ENCODE measurements at places on chromosomes 3 and 15.

- DNase-seq = peak; percentile 30
Observed at GRCh38 chr15:44535523-44536301, 1.2 kb upstream of the EIF3J start.

GRCh38 chr15:63349156-63349555, 32.5 kb downstream of the CA12 start:
- no peak for DNase-seq

- DNase-seq = no peak
Observed at GRCh38 chr3:155984791-155985417, 114.5 kb downstream of the GMPS start.

- no peak for DNase-seq
Observed at GRCh38 chr3:16343101-16343500, 78.1 kb downstream of the OXNAD1 start.

DNA sequence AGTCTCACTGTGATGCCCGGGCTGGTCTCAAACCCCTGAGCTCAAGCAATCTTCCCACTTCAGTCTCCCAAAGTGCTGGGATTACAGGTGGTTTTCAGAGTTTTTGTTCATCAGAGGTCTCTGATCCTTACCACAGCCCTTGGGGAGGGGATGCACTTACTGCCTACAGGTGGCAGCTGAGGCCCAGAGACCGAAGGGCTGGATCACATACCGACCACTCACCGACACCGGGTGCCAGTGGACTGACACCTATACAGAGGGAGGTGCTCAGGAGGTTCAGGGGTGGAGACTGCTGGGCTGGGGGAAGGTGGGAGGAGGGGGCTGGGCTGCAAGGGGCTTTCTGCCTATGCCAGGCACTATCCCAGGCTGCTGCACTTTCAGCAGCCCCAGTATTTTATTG, 19.5 kb downstream of the DUSP7 start:
- DNase-seq = peak; percentile 31

- DNase-seq = no peak
Observed at GRCh38 chr15:62983956-62984355, 58.6 kb upstream of the TPM1 start.

- DNase-seq = no peak
Observed at GRCh38 chr3:195118671-195119070, 152.3 kb downstream of the XXYLT1 start.

- DNase-seq = no peak
Observed at GRCh38 chr3:31039145-31039544, 144.7 kb upstream of the GADL1 start.

DNA sequence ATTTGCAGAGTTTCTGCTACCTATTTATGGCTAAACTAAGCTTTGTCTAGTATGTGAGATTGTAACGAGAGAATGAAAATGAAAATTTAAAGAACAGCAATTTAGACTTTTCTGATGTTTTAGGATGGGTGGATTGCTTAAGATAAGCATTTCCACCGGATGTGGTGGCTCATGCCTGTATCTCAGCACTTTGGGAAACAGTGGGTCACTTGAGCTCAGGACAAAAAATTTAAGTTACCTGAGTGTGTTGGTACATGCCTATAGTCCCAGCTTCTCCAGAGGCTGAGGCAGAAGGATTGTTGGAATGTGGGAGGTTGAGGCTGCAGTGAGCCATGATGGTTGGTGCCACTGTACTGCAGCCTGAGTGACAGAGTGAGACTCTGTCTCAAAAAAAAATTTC, 3.3 kb downstream of the PPP4R2 start:
- DNase-seq = peak; percentile 24

DNA sequence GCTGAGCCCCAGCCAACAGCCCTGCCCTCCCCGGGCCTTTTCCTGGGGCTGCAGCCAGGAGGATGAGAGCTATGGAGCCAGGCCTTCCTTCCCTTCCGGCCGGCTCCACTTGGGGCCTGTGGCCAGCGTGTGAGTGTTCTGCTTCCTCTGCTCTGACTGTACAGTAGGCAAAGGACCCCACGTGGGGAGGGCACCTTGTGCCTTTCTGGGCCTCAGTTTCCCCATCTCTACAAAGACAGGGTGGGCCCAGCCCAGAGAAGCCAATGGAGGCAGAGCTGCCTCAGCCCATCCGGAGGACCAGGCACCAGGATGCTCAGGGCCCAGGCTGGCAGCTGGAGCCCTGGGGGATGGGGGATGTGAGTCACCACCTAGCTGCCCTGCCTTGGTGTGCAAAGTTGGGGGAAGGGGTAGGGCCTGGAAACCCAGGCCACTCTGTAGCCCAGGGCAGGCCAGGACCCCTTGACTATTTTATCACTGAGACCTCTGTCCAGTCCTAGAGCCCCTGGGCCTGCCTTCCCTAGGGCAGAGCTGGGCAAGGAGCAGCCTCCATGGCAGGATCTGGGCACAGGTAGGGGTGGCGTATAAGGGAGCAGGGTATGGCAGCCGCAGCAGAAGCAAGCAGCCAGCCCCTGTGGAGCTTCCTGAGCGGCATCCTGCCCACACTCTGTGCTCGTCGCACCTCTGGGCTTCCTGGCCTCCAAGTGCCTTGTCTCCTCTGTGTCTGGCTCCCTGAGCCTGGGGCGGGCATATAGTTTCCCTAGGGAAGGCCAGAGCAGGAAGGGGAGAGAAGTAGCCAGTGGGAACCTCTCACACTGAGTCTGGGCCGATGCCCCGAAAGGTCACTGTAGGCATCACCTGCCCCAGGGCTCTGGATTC, 1.8 kb downstream of the PSTPIP1 start:
- no peak for DNase-seq

- no peak for DNase-seq
Observed at GRCh38 chr3:189773056-189773455, 141.9 kb downstream of the TP63 start.

GRCh38 chr15:70604666-70605315, 158.6 kb downstream of the UACA start:
- no peak for DNase-seq

GRCh38 chr15:97567411-97567810, 393.1 kb upstream of the ARRDC4 start:
- no peak for DNase-seq

GRCh38 chr15:92656089-92656488, 514 bp upstream of the FAM174B start:
- DNase-seq = no peak

DNA sequence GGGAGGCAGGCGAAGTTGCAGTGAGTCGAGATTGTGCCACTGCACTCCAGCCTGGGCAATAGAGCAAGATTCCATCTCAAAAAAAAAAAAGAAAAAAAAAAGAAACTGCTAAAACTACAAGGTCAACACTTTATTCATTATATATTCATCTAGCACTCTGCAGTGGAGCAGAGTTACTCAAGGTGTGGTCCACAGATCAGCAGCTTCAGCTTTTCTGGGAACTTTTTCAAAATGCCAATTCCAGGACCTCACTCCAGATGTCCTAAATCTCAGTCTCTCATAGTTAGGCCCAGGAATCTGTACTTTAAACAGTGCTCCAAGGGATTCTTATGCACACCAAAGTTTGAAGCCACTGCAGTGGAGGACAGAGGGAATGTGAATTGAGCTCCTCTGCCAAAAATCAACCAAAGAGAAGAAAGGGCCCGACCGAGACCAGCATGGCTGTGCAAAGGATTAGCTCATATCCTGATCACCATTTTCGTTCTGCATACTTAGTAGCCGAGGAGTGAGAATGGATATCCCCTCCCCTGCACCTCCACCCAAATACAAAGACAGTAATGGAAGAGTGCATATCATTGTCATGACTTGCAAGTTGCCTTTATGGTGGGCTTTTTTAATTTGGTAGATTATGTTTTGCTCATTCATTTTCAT, 201.9 kb downstream of the MEX3B start:
- DNase-seq = no peak

DNA sequence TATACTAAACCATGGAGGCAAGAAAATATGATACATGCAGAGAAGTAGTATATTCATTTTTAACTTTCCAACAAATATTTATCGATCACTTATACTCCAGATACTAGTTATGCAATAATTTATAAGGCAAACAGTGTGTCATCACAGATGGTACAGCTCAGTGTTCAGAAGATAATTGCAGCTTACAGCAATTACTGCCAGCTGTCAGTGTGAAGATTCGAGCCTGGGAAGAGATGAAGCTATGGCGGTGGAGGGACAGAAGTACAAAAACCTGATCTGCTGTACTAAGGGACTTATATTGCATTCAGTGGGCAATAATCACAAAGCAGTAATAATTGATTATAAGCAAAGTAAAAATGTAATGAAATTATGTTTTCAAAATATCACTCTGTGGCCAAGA, 170.6 kb upstream of the EPHA3 start:
- no peak for DNase-seq

DNA sequence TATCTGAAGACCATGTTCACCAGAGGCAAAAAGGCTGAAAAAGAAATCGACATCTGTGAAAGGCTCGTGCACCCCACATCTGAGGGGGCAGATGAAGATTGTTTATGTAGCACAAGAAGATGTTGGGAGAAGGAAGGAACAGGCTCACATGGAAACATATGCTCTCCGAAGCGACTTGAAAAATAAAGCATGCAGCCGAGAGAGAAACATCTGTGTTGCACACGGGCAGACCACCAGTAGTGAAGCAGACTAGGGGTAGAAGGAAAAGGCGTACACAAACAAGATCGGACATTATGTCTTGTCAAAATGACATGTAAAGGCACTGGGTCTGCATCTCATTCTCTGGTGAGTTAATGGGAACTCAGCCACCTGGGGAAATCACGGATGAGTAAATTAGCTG, 356.5 kb downstream of the ZIC4 start:
- no peak for DNase-seq

- DNase-seq = no peak
Observed at GRCh38 chr15:61653110-61653509, 407.1 kb downstream of the VPS13C start.

DNA sequence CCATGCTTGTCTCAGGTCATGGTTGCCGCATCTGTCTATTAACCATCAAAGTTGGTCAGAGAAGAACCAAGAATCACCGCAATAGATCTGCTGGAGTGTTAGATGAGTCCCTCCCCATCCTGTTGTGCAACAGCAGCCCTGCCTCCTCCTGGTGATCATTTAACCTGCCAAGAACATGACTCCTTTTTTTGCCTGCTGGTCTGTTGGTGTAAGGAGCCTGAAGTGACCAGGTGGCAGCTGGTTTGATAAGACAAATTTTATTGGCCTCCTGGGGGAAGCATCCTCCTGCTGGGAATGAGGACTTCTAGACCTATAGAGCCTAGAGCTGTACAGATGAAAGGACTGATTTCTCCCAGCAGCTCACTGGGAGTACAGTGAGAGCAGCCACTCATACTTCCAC, 43.5 kb upstream of the RAF1 start:
- DNase-seq = no peak

DNA sequence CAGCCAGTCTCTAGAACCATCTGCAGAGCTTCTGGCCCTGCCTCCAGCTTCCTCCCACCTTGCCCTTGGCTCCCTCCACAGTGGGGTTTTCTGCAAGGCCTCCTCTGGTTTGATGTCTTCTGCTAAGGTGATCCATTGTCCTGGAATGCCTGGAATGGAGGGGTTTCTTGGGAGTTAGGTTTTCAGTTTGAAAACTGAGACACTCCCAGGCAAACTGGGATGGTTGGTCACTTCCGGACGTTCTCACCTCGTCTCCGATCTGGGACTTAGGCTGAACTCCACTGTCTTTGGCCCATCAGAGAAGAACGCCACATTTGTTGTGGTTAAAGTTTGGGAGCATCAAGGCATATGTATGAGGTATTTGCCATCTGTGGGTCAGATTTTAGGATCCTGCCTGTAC, 77.4 kb upstream of the KLHL25 start:
- no peak for DNase-seq

GRCh38 chr3:197394464-197395321, 96.3 kb upstream of the DLG1 start:
- DNase-seq = peak; percentile 10

DNA sequence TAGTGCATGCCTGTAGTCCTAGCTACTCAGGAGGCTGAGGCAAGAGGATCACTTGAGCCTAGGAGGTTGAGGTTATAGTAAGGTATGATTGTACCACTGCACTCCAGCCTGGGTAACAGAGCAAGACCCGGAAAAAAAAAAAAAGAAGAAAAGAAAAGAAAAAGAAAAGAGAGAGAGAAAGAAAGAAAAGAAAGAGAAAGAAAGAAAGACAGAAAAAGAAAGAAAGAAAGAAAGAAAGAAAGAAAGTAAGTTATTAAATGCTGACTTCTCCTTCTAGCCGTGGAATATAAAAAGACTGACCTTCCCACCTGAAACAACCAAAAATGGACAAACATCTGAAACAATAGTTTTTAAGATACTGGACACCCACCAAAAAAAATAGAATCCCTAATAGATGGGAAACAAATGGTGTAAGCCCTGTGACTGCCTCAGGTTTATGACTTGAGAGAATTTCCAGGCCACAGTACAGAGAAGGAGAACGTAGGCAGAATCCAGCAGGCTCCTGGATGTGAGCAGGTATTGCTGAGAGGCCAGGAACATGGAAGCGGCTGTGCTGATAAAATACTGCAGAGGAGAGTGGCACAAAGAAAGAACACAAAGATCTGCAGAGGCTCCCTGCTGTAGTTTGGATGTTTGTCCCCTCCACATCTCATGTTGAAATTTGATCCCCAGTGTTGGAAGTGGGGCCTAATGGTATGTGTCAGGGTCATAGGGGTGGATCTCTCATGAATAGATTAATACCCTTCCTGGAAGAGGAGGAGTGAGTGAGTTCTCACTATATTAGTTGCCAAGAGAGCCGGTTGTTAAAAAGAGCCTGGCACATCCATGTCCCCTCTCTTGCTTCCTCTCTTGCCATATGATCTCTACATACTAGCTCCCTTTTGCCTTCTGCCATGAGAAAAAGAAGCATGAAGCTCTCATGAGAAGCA, 41.8 kb upstream of the PRSS50 start:
- DNase-seq = no peak

DNA sequence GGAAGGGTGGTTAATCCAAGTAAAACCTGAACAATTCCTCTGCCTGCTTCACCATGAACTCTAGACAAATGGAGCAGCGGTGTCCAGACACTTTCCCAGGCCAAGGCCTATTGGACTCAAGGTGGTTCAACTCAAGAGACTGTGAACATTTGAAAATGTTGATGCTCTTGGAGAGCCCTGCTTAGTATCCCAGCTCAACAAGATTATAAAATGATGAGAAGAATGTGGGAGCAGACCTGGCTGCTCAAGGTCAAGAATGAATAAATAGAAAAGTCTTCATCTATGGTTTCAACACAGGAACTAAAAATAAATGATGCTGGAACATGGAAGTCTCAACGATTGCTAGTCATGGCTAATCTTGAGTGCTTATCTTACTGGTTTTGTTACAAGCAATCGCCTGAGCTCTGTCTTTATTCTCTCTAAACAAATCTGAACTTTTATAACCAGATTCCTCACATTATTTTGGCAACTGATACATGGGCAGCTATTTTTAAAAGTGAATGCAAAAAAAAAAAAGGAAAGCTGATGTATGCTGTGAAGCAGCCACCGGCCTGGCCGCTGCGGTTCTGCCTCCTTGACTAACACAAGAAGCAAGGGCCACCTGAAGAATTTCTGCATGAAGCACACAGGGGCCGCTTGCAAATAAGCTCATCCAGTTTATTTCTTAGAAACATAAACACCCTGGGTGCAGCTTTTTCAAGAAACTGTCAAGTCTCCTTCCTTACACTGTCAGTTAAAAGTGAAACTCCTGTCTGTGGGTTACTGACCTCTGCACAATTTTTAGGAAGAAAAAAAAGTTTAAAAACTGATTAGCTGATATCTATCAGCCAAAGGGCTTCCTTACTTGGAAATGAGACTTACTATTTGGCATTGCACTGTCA, 120.1 kb upstream of the ARHGEF3 start:
- DNase-seq = peak; percentile 20

GRCh38 chr3:193941486-193941885, 194.5 kb upstream of the HES1 start:
- DNase-seq = no peak
